ENCODE measurements at places on chromosomes 11 and 22. TPM values are rescaled to one million over a fixed set of nuclear protein-coding genes. Genes with fewer than 3 reads are reported as not detected.

- DNase-seq = no peak
These were observed 417.2 kb downstream of the OPCML start for GRCh38 chr11:133115099-133115498.

- no peak for DNase-seq
These were observed 11.8 kb downstream of the TBC1D10A start for GRCh38 chr22:30314915-30315314.

DNA sequence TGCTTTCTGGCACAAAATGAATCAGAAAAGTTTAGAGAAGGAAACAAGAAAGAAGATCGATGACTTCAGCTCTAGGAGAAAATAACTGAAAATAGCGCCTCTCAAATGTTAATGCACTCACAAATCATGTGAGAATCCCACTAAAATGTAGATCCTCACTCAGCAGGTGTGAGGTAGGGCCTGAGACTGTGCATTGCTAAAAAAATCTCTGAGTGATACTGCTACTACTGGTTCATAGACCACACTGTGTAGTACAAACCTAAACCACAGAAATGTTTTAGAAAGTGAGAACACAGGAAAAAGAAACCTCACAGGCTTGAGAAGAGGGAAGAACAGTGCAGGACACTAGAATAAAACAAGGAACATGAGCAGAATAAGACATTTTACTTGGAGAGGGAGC is 2.0 kb downstream of the OR8D4 start:
- DNase-seq = no peak

KRTAP5-1 gene
- total RNA-seq = not detected

DNA sequence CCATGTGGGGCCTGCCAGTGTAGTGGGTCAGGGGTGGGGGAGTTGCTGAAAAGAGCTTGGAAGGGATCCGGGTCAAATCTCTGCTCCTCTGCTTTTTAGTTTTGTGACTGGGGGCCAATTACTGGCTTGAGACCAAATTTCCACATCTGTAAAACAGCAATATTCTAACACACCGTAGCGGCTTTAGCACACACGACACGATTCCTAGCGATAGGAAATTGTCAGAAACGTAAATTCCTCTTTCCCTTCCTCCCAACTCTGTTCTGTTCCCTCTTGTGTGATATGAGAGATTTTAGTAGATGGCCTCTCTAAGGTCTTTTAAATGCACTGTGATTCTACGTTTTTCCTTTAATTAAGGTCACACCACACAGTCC is 71.9 kb downstream of the MICAL2 start:
- DNase-seq = no peak

DNA sequence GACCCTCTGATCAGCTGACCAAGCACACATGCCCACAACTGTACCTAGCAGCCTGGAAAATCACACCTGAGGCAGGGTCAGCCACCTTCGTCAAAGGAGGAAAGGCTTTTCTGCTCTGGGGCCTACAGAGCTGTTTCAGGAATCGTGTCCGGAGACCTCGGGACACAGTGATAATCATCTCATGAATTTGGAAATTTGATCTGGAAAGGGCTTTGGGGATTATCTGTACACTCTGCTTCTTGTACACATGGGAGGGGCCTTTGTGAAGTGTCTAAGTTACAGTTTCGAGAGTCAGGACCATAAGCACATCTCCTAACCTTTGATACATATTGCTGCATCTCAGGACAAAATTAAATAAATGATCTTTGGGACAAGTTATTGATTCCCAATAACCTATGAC is 1421.2 kb upstream of the TENM4 start:
- no peak for DNase-seq

GRCh38 chr11:47991266-47991830 is 11.0 kb downstream of the PTPRJ start:
- DNase-seq = no peak
